ENCODE measurements at places on chromosomes 1 and 21.

DNA sequence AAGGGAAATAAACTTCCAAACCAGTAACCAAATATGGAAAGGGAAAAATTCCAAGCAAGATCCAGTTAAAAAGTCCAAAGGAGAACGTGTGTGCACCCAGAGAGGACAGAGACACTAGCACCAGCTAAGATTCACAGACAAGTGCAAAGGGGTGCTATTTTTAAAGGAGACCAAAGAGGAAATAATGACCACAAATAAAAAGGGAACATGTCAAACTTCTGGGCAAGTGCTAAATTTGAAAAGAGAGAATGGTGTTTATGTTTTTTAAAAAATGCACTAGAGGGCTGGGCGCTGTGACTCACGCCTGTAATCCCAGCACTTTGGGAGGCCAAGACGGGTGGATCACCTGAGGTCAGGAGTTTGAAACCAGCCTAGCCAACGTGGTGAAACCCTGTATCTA is 8.6 kb downstream of the JAM2 start:
- DNase-seq: no peak

GRCh38 chr21:41861255-41861654 is 17.9 kb downstream of the PRDM15 start:
- DNase-seq: no peak

- no peak for DNase-seq
Observed at GRCh38 chr1:46172321-46172720, 2.6 kb upstream of the TSPAN1 start.

GRCh38 chr1:109161858-109162606 is 48.1 kb downstream of the ELAPOR1 start:
- peak; percentile 91 for DNase-seq

- DNase-seq: no peak
Observed at GRCh38 chr1:228010921-228011320, 4.1 kb downstream of the WNT3A start.

- DNase-seq: peak; percentile 46
Observed at GRCh38 chr1:15953791-15954241, 22.1 kb downstream of the ZBTB17 start.

- no peak for DNase-seq
Observed at GRCh38 chr1:44405798-44406736, 1.0 kb downstream of the RNF220 start.

- no peak for DNase-seq
Observed at GRCh38 chr1:246923482-246923881, 8.3 kb downstream of the AHCTF1 start.

GRCh38 chr1:8704866-8705506 is 112.5 kb downstream of the RERE start:
- DNase-seq: no peak

GRCh38 chr1:43711049-43711448 is 3.7 kb downstream of the ST3GAL3 start:
- DNase-seq: no peak

GRCh38 chr1:52659851-52660596 is 27.1 kb downstream of the SHISAL2A start:
- no peak for DNase-seq

GRCh38 chr1:63670164-63670563 is 77.0 kb downstream of the PGM1 start:
- no peak for DNase-seq

DNA sequence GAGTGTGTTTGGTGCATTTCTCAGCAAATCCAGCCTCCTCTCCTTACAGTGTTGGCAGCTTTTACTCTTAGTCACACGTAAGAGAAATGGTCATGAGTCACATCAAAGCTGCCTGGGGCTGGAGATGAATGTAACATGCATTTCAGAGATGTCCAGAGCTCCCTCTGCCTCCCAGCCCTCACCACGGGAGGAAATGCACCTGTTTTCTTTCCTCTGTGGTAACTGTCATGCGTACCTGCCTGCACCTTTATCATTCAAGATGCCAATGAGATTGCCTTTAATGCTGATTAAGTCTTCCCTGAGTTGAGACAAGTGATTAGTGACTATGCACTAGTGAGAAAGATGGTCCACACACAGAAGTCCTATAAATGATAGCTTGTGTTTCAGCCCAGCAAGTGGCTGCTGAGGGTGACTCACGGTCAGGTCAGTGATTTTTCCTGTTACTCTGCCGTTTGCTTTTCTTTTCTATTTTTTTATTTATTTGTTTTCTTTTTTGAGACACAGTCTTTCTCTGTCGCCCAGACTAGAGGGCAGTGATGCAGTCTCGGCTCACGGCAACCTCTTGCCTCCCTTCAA is 277.3 kb upstream of the FMN2 start:
- peak; percentile 22 for DNase-seq

DNA sequence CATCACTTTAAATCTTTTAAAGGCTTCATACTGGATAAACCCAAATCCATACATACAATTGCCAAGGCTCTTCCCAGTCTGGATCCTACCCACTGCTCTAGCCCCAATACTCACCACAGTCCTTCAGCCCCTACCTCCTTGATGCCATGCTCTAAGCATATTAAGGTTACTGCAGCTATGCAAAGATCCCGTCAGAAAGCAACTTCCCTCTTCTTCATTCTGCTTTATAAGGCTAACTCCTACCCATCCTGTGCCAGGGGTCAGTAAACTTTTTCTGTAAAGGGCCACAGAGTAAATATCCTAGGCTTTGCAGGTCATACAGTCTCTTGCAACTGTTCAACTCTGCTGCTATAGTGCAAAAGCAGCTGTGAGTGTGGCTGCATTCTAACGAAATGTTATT is 34.3 kb upstream of the MTF1 start:
- no peak for DNase-seq

DNA sequence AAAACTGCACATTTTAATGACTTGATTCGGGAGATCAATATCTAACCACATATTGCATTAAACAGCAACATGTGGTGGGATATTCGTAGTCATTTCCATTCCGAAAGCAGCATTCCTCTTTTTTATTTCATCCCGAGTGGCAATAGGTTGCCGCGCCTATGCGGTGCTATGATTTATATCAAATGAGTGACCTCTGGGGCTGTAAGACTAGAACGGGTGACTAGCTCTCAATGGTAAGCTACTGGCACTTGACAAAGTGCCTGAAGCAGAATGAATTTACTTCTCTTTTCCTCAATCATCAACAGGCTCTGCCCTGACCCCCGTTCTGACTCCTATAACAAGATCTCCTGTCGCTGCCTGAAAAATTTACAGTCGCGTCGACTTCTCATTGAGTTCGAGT is 162.3 kb downstream of the ZNF281 start:
- DNase-seq: peak; percentile 31

GRCh38 chr1:8814865-8815264 is 2.6 kb downstream of the RERE start:
- DNase-seq: peak; percentile 48

DNA sequence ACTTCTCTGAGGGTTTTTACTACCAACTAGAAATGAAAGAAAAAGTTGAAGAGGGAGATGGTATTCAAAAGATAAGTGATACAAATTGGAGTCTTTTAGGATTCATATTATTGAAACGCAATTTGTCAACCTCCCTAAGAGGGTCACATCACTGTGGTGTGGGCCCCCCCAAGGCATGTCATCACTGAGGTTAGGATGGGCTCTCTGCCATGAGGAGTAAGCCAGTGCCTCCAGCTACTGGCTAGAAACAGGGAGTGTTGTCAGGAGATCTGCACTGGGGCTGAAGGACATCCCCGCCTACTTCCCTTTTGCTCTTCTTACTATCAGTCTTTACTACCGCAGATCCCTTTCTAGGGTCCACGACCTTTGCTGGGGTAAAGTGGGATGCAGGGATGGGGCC is 25.9 kb downstream of the ITSN1 start:
- DNase-seq: no peak

Measured in cardiac muscle cell (in vitro differentiated cells and primary cell).